Activated CD4-positive, alpha-beta T cell treated with anti-CD3 and anti-CD28 coated beads, Interleukin-2, amount 50 U/mL, for 48 hours (primary cell): ENCODE measurements at places on chromosomes 3 and 15.

DNA sequence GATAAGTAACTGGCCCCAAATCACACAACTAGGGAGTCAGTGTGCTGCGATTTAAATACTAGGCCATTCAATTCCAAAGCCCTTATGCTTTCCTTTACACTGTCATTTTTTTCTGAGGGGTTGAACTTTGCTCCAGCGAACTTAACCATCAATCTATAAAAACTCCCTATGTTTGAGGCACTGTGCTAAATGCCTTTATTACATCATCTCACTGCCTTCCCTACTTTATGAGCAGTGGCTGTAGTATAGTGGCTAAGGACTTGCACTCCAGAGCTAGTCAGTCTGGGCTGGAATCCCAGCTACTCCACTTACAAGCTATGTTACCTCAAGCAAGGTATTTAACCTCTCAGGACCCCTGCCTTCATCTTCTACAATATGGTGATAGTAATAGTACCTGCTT lies 26.9 kb upstream of the WDR72 start:
- no peak for DNase-seq

- no peak for DNase-seq
Observed at GRCh38 chr3:128073185-128073725, 21.0 kb downstream of the SEC61A1 start.

DNA sequence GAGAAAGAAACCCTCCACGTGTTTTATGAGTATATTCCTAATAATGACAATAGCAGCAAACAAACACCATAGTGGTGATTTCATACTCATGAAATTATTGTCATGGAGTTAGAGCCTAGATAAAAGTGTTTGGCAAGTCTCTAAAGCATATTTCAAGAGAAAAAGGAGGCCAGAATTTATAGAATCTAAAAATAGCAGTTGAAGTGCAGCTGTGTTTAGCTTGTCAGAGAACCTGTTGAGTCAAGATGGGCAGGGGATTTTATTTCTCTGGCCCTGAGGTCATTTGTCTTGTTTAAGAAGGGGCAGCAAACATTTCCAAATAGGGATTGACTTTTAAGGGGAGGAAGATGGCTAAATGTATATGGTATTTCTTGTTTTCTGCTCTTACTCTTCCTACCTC lies 279.6 kb upstream of the CTDSPL start:
- DNase-seq, result no peak

DNA sequence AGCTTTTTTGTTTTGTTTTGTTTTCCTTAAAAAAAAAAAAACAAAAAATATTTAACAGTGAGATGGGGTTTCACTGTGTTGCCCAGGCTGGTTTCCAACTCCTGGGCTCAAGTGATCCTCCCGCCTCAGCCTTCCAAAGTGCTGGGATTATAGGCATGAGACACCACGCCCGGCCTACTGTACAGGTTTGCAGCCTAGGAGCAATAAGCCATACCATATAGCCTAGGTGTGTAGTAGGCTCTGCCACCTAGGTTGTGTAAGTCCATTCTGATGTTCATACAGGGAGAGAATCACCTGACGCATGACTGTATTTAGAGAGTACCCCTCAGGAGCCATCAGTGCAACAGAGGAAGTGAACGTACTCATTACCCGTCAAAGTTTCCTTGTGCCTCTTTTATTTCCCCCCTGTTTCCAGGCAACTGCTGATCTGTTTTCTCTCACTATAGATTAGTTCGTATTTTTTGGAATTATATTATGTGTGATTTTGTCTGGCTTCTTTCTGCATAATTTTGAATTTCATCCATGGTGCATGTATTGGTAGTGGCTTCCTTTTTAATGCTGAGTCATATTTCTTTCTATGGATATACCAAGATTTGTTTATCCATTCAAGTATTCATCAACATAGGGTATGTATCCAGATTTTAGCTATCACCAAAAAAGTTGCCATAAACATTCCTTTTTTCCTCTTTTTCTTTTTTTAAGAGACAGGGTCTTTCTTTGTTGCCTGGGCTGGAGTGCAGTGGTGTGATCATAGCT lies 9.9 kb downstream of the ACAD9 start:
- DNase-seq, result no peak

DNA sequence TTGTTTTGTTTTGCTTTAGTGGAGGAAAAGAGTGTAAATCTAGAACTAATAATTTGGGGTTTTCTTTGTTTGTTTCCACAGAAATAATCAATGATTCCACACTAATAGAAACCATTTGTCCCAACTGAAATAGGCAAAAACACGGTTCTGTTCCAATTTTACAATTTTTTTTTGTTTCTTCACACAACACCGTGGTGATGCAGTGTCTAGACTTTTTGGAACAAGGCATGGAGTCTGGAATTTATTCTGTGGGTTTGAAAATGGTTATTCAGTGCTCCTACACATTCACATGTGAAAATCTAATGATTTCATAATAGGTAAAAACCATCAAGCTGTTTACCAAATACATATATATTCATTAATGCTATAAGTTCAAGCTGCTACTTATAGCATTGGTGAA lies 629.0 kb upstream of the TGFBR2 start:
- no peak for DNase-seq

GRCh38 chr3:42769477-42770131 lies 3.4 kb downstream of the CCDC13 start:
- no peak for DNase-seq

GRCh38 chr3:116198087-116198486 lies 247.2 kb downstream of the LSAMP start:
- DNase-seq, result no peak

GRCh38 chr3:20186600-20187004 lies 596 bp upstream of the SGO1 start:
- DNase-seq, result no peak

DNA sequence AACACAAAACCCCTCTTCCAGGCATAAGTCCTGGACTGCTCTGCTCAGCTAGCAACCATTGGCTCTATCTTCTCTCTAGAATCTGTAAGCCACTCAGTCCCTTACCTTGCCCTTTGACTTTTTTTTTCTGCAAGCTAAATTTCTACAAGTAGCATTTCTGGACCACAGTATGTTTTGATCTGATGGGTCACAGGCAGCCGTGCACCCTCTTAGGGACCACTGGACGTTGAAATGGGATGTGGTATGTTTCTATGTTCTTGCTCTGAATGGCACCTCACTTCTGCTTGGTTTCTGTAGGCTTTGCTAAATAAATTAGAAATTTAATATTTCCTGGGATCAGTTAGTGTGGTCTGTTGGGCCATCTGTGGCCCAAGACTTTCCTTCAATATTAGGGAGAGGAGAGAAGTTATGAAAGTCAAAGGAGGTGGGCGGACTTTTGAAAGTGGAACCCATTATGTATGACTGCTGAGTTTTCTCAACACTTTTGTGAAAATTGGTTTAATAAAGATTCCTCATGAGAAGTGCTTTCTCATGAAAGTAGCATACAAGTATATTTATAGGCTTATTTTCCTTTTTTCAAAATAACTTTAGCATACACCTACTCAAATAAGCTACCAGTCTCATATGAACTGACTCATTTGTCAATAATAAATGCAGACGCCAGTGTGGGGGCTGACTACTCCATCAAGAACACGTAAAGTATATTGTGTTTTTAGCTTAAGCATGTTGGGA lies 18.4 kb upstream of the TIPARP start:
- no peak for DNase-seq

DNA sequence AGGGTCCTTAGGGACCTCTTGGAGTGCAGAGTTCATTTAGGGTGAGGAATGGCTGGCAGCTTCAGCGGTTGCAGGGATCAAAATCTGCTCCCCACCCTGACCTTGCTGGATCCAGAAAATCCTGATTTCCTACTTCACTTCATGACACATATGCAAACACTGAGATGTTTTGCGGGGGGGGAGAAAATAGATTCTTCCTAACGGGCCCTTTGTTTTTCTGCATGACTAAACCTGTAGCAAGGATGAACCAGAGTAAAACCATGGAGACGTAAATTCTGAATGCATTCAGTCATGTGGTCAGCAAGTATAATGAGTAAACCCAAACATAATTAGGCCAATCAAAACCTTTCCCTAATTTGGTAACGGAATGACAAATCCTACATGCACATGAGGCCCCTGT lies 20.0 kb upstream of the RBP1 start:
- DNase-seq, result no peak

DNA sequence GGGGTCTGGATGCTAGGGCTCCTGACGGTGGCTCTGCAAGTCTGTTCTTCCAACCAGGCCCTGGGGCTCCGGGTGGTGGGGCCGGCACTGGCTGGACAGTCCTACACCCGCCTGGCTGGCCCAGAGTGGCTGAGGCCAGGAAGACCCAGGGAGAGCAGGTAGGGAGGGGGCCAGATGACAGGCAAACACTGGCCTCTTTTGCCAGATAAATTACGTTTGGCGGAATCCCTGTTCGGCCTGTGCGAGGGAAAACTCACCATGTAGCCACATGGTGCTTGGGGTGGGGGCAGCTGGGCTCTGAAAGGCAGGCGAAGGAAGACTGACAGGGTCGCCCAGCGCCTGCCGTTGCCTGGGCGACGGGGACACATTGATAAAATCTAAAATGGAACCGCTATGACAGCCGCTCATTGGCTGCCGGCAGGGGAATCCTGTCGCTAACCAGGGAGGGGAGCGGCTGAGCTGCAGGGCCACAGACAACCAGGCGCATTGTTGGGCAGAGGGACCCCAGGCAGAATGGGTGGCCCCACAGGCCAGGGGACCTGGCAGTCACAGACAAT lies 30.4 kb downstream of the IQSEC1 start:
- DNase-seq, result no peak

DNA sequence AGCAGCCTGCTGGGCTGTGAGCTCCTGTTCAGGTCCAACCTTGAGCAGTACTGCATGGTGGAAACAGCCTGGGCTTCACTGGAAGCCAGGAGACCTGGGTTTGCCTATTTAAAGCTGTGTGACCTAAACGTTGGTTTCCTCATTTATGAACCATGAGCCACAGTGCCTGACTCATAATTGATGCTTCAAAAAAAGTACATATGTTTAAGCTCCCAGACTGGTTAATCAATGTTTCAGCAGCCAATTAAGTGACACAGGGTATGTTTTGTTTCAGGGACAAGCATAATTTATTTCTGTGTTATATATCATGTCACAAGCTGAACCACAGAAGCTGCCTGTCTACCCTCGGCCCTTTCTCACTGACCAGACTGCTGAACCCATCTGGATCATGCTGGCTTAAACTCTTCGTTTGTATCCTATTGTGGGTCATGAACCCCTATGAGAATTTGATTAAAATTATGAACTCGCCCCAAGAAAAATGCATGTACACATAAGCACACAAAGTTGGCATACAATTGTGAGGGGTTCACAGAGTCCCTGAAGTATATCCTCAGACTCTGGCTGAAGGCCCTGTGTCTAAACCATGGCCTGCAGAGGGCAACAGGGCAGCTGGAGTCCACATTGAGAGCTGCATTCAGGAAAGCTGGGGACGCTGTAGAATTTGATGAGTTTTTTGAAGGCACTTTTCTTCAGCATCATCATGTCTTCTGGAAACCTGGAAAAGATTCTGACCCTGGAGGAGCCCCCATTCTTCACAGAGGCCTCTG lies 23.7 kb downstream of the HDC start:
- no peak for DNase-seq

DNA sequence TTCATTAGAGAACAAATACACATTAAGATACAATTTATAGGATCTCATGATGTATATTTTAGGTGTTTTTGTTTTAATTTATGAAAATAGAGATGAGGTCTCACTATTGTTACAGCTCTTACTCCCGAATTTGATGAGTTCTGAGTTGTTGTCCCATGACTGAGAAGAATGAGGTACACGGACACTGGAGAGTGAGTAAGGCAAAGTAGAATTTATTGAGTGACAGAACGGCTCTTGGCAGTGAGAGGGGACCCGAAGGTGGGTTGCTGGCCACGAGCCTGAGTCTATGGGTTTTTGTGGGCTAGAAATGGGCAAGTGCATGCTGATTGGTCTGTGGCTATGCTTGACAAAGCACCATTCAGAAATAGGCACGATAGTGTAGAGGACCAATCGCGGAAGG lies 3.1 kb upstream of the RNF168 start:
- no peak for DNase-seq

DNA sequence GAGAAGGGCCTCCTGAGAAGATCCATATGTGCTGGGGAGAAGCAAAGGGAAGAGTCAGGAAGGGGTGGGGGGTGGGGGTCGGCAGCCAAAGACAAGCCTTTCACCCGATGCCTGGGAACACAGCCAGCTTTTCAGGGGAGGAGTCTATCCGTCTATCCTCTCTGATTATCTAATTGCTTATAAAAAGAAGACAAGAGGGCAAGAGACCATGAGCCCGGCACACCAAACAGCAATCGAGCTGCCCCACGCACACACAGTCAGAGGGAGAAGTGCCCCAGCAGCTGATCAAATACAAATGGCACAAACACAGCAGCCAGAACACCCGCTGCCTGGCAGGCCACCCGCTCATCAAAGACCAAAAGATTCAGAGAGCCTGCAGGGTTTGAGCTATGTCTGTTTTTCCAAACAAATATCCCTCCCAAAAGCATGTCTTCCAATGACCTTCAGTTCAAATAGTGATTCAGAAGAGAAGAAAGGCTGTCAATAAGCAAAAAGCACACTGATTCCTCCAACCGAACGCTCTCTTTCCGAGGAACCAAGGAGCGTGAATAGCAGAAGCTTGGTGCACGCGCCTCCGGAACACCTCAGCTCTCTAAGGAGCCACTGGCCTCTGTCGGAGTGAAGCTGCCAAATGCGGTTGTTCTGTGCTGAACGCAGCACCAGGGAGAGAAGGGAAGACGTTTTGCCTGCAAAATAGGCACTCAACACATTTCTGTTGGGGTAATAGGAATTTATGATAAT lies 419.2 kb downstream of the OCA2 start:
- no peak for DNase-seq

GRCh38 chr3:137134431-137134830 lies 176.6 kb downstream of the IL20RB start:
- DNase-seq, result no peak

DNA sequence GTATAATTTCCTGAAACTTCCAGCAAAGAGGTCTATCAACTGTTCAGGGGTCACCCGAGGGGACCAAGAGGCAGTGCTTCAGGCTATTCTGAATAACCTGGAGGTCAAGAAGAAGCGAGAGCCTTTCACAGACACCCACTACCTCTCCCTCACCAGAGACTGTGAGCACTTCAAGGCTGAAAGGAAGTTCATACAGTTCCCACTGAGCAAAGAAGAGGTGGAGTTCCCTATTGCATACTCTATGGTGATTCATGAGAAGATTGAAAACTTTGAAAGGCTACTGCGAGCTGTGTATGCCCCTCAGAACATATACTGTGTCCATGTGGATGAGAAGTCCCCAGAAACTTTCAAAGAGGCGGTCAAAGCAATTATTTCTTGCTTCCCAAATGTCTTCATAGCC lies 6.8 kb downstream of the GCNT3 start:
- DNase-seq, result no peak

GRCh38 chr3:128532012-128532983 lies 39.3 kb upstream of the GATA2 start:
- no peak for DNase-seq

GRCh38 chr3:53486961-53487654 lies 7.3 kb upstream of the CACNA1D start:
- no peak for DNase-seq
